ENCODE measurements at places on chromosomes 6 and 20.

GRCh38 chr6:18400831-18401446 lies 13.8 kb downstream of the RNF144B start:
- DNase-seq, result no peak

DNA sequence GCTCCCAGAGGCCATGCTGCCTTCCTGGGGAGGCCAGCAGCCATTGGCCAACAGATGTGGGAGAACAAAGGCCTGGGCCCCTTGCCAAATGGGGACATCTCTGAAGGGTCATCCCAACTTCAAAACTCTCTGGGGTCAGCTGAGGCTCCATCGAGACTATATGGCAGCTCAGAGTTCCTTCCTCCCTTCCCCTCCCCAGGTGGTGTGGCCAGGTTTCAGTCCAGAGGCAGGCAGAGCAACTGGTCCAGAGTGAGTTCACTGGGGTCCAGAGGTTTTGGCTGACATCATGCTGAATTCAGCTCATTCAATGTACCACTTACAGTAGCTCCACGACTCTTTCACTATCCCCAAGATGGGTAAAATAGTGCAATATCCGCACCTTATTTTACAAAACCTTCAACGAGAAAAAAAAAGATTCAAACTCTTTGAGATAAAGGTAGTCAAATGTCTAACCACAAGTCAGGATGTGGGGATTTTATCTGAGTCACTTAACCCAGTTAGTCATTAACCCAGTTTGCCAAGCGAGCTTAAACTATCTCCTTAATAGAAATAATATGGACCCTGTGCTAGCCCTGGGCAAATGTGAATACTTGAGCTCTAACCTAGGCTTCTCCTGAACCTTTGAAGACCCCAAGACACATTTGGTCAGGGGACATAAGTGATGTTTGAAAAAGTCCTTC lies 108.4 kb upstream of the PLEKHG1 start:
- peak; percentile 46 for DNase-seq

GRCh38 chr20:56409521-56409920 lies 2.5 kb upstream of the CASS4 start:
- no peak for DNase-seq

GRCh38 chr6:153673750-153674149 lies 365.3 kb upstream of the OPRM1 start:
- DNase-seq, result no peak

DNA sequence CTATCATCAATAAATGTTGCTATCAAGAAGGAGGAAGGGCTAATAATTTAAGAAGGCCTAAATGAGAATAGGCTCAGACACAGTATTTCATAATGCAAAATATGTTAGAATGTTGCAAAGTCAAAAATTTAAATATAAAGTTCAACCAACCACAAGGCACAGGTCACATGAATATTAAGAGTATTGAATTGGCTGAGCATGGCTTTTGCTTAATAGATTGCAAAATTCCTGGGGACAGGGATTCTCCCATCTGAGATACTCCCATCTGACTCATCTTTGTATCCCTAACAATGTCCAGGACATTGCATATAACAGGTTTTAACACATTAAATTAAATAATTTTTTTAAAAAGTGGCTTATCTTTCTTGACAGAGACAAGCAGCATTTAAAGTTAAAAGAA lies 32.9 kb upstream of the UTRN start:
- DNase-seq, result no peak

Measured in activated CD8-positive, alpha-beta memory T cell treated with anti-CD3 and anti-CD28 coated beads, Interleukin-2, amount 10 ng/mL, durations not matched to agents 7 days and 5 days (primary cell).